ENCODE measurements at places on chromosomes 3 and 15.

DNA sequence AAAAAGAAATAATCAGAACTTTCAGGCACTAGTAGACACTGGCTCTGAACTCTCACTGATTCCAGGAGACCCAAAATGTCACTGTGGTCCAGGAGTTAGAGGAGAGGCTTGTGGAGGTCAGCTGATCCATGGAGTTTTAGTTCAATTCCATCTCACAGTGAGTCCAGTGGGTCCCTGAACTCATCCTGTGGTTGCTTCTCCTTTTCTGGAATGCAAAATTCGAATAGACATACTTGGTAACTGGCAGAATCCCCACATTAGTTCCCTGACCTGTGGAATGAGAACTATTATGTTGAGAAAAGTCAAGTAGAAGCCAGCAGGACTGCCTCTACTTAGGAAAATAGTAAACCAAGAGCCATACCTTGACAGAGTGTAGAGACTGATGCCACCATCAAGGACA, 87.3 kb upstream of the OXTR start:
- DNase-seq: no peak

- DNase-seq: no peak
Measured at GRCh38 chr15:81126892-81127291, 7.2 kb upstream of the CFAP161 start.

DNA sequence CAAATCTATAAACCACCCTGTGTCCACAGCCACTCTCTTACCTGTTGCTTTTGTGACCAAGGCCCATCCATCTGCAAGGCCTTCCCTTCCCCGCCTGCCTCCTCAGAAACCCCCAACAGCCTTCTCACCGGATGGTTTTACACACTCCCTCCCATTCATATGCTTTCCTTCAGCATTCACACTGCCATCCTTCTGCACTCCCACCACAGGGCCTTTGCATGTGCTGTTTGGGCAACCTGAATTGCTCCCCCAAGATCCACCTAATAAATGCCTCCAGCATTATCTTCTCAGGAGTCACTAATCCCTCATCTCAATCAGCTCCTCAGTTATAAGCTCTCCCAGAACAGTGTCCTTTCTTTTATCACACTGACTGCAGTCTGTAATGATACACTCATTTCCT, 6.0 kb downstream of the CLEC3B start:
- no peak for DNase-seq

- no peak for DNase-seq
Measured at GRCh38 chr15:43107751-43108150, 1.9 kb upstream of the UBR1 start.

GRCh38 chr3:135565546-135565945, 400.0 kb upstream of the PPP2R3A start:
- DNase-seq: no peak

DNA sequence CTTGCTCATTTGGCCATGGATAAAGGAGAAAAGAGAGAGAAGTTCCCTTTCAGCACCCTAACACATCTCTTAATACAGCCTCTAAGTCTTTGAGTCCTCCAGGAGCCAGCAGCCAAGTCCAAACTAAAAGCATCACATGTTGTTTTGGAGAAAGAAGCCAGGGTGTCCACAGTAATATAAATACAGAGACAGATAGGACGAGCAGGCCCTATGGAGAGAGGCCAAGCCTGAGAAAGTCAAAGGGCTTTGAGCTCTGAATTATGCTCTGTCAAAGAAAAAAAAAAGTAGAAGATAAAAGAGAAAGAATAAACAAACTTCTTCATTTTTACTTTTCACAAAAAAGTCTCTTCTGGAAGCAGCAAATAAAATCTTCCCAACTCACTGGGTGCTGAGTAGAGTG, 92.4 kb upstream of the THBS1 start:
- DNase-seq: no peak

Data from right renal pelvis (tissue), 4 donors.